Lung microvascular endothelial cell (primary cell): ENCODE measurements at places on chromosomes 5 and 9.

GRCh38 chr5:8102714-8103113 lies 233.8 kb downstream of the MTRR start:
- DNase-seq, result no peak

DNA sequence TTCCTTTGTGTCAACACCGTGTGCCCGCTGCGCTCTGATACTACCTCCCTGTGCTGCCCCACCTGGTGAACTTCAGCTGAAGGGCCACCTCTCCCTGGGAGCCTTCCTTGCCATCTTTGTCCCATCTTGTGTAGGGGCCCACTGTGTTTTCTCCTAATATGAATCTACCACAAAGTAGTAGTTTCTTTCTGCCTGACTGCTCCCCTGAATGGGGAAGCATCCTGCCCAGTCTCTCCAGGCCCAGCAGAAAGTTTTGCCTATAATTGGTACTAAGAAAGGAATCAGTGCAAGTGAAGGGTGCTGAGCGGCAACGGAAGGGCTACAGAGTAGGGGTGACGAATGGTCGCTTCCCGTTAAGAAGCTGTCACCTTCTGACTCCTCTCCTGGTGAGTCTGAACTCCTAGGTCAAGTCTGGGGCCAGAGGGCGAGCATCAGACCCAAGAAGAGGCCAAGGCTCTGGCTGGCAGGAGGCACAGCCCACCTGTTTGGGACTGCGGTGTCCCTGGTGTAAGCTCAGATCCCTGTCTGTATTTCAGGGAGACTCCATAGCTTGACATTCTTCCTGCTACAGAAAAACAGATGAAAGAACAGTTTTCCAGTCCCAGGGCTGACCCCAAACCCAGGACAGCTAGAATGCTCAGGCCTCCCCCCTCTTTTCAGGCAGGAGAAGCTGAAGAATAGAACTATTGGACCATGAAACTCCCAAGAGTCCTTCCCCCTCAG lies 24.1 kb downstream of the WWC1 start:
- no peak for DNase-seq

- DNase-seq, result peak; percentile 1
These were observed 589.9 kb downstream of the ZNF608 start for GRCh38 chr5:124156415-124156996.

DNA sequence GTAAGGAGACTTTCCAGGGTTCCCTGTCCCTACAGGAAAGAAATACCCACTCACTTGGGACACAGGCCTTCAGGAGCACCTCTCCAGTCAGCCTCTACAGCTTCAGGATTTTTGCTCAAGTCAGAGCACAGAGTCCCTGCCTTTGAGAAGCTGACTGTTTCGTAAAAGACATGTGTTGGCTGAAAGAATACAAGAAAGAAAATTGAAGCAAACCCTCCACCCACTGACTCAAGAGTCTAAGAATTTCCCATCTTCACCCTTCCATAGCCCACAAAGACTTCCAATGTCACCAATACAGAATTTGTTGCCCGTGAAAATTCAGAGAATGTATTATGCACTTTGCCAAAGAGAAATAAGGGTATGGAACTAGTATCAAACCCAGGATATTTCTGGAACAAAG lies 53.0 kb upstream of the ZNF622 start:
- DNase-seq, result no peak

- peak; percentile 59 for DNase-seq
These were observed 71.0 kb downstream of the FER start for GRCh38 chr5:108818613-108819272.

DNA sequence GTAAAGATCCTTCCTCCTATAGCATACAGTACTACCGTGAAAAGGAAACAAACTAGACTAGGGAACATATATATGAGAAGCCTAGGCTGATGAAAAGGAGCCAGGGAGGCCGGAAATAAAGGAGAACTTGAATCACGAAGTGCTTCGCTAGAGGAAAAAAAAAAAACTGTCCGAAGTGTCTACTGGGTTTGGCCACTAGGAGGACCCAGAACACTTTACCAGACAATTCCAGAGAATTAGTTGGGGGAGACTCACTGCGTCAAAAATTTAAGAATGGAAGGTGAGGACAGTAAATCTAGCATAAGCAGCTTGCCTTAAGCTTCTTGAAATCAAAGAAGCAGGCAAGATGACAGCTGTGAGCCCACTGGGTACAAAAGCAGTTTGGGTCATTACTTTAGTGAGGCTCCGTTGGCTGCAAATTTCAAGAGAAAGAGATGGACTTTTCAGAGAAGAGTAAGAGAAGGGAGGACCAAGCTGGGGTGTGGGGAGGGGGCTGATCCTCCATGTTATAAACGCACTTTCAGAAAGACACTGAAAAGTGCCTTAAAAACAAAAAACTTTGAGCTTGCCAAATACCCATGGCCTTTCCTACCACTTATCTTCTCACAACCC lies 47.4 kb downstream of the P4HA2 start:
- DNase-seq, result peak; percentile 62

DNA sequence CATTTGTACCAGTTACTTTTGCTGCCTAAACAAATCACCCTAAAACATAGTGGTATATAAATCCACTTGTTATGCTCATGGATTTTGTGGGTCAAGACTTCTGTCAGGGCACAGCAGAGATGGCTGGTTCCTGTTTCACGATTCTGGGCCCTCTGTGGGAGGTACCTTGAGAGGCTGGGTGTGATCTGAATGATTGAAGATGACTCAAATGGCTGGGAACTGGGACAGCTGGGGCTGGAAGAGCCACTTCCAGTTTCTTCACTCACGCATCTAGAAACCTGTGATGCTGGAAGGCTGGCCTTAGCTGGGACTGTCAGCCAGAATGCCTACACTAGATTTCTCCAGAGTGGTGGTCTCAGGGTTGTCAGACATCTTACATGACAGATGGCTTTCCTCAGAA lies 88.1 kb downstream of the KIF4B start:
- no peak for DNase-seq

DNA sequence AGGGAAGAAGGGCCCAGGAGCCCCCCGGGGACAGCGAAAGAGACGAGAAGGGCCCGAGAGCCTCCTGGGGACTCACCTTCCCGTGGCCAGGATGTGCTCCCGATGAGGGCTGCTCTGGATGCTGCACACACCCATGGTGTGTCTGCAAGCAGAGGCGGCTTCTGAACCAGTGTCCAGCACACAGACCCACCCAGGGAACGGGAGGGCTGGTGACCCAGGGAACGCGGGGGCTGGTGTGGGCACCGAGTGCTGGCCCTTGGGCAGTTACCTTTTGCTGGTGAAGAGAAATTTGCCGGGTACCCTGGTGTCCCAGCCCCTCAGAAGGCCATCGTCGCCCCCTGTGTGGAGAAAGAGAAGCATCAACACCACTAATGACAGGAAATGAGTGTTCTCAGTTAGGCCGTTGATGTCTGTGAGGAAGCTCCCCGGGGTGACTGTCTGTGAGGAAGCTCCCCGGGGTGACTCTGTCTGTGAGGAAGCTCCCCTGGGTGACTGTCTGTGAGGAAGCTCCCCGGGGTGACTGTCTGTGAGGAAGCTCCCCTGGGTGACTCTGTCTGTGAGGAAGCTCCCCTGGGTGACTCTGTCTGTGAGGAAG lies 13.2 kb downstream of the MRPL41 start:
- no peak for DNase-seq

DNA sequence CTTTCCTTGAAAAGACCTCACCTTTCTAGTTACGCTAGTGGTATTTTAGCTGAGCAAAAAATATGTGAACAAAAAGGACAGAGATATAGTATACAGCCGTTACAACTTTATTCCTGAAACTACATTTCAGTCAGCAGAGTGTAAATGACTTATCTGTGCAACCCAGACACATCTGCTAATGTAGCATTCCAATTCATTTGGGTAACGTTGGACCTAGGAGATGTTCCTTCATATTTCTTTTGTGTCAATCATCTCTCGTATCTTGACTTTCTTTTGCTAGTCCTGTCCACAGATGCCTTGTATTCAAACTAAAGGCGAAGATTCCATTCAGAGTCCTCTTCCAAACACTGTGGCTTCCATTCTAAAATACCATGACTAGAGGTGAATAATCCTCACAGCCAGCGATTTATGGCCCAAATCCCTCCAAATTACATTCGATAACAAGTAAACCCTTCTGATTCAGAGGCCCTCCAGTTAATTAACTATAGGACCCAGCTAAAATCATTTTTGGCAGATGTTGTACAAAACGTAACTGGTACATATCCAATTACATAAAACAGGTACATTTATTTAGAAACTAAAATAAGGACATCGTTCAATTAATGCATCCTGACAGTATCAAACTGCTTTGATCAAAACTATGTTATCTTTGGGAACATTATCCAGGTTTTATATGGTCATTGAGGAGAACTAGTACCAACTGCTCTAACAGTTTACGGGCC lies 155.7 kb downstream of the DROSHA start:
- no peak for DNase-seq

DNA sequence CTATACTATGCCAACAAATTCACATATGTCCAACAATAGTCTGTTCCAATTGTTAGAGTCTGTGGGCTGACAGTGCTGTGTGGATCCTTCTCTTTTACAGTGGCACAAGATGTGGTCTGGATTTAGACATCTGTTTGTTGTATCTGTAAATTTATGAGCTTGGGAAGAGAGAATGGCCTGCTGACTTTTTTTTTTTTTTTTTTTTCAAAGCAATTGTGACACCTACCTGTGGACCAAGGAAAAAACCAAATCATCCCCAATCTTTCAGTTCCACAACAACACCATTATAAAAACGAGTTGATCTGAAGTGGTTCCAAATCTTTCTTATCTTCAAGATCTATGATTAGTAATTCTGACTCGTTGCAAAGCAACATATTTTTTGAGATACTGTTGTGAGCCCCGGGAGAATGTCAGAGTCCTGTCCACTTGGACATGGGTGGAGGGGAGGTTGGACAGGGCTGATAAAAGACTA lies 4.9 kb downstream of the IRX2 start:
- no peak for DNase-seq
